ENCODE measurements at places on chromosomes 6 and 20.

DNA sequence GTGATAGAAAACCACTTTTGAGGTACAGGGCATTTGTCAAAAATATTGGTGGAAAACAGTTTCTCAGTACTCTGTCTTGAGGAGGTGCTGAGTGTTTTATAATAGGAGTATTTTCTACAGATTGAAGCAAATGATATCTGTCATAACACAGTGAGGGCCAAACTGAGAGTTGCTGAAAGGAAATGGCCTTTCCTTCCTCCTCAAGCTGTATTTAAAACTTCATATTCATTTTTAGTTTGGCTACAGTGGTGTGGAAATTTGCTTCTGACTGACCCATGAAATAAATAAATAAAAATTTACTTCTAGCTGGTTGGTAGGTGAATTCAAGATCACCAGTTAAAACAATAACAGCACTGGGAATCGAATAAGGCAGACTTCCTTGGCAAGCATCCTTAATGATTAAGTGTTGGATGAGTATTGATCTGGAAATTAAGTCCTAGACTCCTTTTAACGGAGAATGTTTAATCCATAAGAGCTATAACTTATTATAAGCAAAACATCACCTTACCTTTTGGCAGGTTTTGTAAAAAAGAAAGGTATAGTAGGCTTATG lies 828.6 kb upstream of the CITED2 start:
- no peak for DNase-seq

- no peak for DNase-seq
Observed at GRCh38 chr6:43986177-43986825, 141.0 kb downstream of the MRPL14 start.

DNA sequence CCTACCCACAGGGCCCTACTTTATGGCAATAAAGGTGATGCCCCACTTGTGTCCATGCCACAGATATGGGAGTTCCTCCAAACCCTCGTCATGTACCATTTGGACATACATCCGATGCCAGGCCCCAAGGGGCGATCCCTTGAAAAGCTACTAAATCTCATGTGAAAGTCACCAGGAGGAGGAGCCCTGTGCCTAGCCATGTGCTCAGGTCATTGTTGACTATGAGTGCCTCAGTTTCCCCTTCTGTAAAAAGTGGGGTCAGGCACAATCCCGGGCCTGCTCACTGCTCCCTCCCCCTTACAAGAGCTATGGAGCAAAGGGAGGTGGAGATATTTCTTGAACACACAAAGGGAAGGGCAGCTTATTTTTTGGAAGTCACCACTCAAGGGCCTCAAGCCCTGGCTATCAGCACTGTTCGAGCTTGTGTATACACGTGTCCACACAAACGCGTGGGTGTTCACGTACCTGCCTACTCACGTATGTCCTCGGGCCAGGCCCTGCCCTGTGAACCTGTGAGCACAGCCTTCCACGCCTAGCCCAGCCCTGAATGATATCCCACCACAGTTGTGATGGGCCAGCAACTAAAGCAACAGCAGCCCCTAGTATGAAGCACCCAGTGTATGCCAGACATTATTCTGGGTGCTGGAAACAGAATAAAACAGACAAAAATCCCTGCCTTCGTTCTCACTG lies 1.9 kb downstream of the ACTL10 start:
- no peak for DNase-seq

DNA sequence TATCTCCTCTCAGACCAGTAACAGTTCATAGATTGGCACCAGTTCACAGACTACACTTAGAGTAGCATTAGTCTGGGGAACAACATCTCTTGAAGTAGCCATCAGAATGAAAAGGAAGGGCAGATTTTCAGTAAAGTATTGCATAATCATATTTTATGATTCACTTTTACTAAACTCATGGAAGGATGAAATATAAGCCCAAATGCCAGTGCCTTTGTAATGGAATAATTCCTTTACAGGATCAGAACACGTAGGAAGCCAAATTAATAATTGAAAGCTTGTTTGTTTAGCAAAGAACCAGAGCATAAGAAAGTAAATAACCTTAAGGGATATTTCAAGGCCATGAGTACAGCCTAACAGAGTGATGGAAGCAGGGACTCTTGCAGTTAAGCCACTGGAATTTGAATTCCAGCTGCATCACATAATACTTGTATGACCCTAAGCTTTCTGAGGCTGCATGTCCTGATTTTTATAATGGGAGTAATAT lies 11.4 kb upstream of the LOC128125822 start:
- DNase-seq: no peak

GRCh38 chr6:127581576-127581975 lies 4.6 kb downstream of the C6orf58 start:
- DNase-seq: no peak

DNA sequence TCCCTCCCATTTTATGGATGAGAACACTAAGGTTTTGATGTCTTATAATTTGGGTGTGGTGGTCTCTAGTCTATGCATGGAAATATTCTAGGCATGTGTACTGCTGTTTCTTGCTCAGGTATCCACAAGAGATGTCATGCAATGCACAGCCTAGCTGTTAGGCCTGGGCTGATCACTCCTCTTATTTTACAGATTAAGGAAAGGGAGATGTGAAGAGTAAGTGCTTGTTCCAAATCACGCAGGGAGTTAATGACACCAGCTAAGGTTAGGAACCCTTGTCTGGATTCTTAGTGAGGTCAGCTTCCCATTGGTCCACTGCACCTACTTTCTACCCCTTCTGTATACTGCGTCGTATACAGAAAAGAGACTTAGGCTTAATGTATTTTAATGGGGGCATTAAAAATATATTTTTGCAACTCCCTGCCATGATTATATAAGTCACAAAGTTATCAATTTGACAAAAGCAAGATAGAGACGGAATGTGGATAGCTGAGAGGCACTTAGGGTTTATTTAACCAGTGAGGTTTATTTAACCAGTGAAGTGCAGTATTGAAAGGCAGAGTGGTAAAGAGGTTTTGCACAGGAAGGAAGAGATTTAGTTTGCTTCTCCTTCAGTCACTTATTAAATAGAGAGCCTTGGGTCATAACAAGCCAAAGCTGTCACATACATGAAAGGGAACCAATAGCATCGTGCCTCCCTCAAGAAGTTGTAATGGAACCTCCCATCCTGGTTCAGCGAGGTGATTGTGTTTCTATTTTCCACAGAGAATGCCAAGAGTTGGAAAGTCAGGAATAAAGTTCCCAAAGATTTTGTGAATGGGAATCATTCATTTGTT lies 95.0 kb upstream of the FAM184A start:
- DNase-seq: peak; percentile 27

DNA sequence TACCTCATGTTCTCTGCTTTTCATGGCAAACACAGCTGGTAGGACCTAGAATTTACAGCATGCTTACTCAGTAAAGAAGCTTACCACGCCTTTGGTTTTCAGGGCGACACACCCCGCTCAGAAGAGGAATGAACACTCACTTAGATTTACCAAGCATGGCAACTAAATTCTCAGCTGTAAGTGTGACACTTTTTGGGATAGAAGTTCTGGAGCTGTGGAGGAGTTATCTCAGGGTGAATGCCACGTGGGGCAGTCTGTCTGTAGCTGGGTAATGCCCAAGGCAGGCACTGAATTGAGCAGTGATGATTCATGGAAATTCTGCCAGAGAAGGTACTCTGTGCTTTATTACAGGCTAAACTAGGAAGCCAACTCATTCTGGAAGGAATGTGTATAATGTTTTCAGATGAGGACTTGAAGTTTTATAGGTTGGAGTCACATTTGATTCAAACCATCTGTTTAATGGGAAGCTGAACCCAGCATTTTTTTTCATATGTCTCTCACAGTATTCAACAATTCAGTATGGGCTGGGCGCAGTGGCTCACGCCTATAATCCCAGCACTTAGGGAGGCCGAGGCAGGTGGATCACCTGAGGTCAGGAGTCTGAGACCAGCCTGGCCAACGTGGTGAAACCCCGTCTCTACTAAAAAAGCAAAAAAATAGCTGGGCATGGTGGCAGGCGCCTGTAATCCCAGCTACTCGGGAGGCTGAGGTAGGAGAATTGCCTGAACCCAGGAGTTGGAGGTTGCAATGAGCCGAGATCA lies 3.5 kb upstream of the PRIM2 start:
- no peak for DNase-seq

Measured in NCI-H69 (cell line).